Activated naive CD4-positive, alpha-beta T cell (primary cell): ENCODE measurements at places on chromosomes 7 and 10.

DNA sequence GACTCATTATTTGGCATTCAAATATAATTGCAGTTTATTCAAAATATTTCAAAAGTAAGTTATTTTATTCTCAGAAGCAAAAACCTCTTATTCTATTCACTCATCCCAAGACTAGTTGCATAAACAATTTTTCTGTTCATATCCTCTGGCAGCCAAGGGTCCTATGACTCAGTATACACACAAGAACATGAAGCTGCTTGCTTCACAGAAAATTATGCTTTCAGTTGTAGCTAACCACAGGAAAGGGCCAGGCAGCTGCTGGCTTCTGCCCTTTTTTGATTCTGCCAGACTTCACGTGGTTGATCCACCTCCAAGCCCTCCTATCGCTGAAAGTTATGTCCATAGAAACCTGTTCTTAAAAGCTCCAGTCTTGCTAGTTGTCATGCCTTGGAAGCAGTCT is 108.8 kb downstream of the ABCA13 start:
- DNase-seq: no peak

DNA sequence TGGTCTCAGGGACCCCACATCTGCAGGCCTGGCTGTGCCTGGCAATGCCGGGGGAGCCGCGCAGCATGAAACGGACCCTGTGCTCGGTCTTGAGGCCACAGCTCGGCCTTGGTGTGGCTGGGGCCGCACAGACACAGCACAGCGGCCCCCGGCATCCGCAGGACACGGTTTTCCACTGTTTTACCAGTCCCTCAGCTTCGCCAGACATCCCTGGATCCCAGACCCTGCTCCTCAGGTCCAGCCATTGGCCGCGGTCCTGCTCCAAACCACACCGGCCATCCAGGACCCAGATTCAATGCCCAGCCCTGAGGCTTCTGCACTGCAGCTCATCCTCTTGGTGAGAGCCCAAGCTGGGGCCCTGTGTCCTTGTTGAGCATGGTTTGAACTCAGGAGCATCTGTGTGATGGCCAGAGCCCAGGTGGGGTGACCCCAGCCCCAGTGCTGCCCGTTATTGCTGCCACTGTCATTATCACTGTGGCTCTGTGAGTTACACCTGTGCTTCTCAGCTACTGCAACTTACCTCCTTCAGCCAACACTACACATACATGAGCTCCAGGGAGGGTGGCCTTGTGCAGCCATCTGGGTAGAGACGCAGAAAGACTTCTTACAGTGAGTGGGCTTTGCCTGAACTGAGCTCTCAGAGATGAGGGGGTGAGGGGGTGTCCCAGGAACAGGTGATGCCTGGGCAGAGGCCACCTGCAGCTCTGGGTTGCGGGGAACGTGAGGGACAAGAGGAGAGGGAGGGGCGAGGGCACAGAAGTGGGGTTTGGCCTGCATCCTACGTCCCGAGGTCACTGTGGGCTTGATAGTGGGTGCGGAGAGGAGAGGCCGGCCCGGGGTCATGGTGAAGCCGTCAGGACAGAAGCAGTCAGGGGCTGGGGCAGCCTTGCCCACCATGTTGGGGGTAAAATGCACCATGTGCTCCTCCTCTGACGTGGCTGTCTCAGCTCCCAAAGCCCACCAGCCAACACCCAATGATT is 567.6 kb downstream of the PTPRN2 start:
- no peak for DNase-seq

DNA sequence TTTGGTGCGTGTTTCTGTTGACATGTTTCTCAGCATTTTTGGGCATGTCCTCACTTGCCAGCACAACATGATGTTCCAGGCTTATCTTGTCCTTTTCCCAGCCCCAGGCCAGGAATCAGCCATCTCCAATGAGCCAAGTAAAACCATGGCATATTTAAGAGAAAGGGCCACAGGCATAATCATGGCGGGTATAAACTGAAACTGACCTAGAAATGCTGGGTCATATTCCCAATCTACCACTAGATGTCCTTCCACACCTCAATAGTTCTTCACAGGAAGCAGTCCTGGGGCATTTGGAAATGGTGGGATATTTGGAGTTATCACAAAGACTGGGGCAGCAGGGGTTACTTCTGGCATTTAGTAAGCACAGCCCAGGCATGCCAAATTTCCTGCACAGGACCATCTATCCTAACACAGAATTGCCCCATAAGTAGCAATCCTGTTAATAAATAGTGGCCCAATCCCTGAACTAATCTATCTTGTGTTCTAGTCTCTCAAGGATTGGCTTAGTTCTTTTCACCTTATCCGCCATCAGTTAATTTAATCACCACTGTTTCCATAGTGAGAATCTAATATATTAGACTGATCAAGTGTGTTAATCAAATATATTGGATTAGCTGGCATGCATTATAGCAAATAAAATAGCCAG is 101.6 kb downstream of the NPSR1 start:
- DNase-seq: no peak

GRCh38 chr7:80312139-80312661 is 177.6 kb downstream of the GNAI1 start:
- DNase-seq: no peak

DNA sequence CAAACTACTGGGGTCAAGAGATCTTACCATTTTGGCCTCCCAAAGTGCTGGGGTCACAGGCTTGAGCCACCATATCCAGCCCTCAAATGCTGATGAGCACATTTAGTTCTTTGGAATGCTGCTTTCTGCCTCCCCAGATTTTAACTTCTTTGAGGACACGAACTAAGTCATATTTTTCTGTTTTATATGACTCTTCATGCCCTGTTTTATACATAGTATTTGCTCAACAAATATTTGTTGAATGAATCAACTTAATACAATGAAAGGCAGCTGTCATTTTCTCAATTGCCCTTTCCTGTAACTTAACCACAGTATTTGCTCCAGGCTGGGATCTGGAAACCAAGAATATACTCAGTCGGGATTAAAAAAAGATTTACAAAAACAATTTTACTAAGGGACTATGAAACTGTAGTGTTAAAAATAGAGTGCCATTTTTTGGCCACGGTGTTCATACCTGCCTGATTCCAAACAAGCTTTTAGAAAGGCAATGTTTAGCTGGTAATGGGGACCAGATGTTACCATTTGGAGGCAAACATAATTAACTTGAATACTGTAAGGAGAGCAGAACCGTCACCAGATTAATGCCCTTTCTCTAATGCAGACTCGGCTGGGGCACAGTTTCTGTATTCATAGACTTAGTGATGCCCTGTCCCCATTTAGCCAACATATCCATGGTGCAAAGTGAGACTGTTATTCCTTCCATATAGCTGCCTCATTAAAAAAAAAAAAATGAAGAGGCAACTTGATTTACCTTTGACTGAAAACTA is 117.6 kb downstream of the NRP1 start:
- no peak for DNase-seq

- no peak for DNase-seq
These were observed 567.4 kb upstream of the PCDH15 start for GRCh38 chr10:55368467-55368866.

DNA sequence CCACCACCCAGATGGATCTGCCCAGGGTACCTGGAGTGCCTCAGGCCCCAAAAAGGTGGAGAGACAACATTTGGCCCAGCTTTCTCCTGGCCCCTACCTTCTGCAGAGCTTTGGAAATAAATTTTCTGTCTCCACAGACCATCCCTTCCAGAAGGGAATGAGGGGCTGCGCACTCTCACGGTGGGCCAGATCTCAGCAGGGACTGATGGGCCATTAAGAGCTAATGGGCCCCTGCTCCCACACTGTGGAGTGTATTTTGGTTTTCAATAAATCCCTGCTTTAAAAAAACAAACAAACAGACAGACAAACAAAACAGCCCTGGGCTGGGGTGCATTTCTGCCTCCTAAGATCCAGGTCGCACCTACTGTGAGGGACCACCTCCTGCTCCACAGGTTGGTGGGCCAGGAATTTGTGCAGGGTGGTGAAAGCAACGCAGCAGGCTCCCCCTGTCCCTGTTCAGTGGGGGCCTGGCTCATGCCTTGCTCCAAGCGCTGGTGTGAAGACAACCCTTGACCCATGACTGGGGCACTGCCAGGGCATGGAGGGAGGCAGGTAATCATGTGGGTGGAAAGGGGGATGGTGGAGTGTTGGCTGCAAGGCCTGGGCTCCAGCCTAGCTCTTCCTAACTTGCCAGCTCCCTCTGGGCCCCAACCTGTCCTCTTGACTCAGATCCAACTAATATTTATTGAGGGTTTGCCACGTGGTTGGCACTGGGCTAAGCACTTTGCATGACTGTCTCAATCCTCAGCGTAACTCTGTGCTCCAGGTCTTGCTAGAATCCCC is 88.5 kb downstream of the COL13A1 start:
- DNase-seq: no peak
